Stimulated activated CD8-positive, alpha-beta memory T cell treated with anti-CD3 and anti-CD28 coated beads, Interleukin-4, amount 100 ng/mL, for 1 hour (primary cell): ENCODE measurements at places on chromosomes 4 and X.

GRCh38 chr4:148015058-148015457 lies 283.2 kb downstream of the ARHGAP10 start:
- DNase-seq: no peak

GRCh38 chr4:76726176-76726575 lies 171.8 kb downstream of the SOWAHB start:
- no peak for DNase-seq

DNA sequence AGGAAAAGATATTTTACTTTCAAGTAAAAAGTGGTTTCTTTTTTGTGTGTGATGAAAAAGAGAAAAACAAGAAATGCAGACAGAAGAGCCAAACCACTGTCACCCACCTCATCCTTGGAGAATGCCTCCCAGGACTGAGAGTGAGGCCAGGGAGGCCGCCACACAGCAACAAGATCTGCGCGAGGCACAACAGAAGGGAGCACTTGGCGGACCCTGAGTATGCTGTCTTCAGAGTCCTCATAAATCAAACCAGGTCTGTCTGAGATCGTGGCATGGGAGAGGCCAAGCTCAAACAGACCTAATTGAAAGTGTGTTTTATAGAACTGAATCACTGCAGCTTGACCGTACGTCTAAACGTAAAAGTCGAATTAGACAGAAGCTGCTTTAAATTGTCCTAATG lies 134.3 kb upstream of the VCX2 start:
- no peak for DNase-seq

GRCh38 chr4:27861802-27862201 lies 1001.2 kb downstream of the STIM2 start:
- no peak for DNase-seq

DNA sequence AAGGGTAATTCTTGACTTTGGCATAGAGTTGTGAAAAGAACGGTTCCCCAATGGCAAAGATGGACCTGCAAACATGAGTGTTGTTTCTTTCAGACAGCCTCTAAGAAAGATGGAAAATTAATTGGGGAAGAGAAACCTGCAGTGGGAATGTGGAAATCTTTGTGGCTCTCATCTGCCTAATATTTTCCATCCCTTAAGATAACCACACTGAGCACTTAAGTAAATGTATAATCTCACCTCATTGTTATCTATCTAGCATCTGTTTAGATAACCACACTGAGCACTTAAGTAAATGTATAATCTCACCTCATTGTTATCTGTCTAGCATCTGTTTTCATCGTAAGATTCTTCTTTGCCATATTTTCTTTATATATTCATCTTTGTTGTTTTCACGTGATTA lies 149.3 kb downstream of the NWD2 start:
- DNase-seq: no peak

DNA sequence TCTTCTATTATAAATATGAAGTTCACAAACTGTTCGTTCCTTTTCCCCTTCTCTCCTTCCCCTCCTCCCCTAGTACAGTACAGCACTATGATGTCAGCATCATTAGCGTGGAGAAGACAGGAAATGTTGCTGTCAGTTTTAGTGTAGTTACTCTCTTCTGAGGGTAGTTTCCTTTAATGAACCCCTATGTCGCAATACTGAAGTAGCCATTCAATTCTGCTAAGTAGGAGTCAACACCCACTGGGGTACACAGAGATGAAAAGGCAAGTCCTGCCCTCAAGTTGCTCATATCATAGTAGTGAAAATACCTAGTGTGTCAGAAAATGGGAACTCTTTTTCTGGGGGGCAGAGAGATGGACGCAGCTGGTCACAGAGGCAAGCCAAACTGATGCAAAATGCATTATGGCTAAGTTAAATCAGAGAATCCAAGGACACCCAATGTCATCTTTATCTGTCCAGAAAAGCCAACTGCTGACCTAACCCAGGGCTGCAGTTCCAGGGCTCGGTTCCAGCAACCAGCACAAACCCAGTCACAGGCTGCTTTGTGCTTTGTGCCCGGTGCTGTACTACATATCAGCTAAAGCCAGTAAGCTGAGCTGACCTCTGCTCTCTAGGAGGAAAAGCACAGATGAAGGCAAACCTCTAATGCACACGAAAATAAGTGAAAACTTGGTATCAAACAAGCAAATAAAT lies 31.5 kb downstream of the GRIA3 start:
- DNase-seq: no peak

GRCh38 chrX:150833454-150834056 lies 64.9 kb downstream of the CD99L2 start:
- DNase-seq: no peak

- no peak for DNase-seq
Observed at GRCh38 chr4:104901961-104902605, 244.6 kb upstream of the TET2 start.

GRCh38 chr4:16916719-16917337 lies 18.4 kb upstream of the LDB2 start:
- DNase-seq: peak; percentile 20

GRCh38 chrX:149531599-149531998 lies 9.2 kb upstream of the EOLA1 start:
- DNase-seq: no peak

DNA sequence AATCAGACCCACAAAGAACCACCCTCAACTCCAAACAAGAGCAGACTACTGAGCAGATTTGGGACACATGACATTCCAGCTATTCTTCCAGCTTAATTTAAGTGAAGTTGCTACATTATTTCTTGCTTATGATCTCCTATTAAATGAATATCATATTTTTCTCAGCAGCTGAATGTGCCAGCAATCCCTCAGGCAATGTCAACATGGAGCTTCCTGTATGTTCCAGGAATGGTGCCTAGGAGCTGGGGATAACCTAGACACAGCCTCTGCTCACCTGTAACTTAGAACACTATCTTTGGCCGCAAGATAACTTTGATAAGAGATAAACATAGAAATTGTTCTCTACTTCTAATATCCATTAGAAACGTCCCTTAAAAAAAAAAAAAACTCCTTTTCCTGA lies 274.4 kb upstream of the RASGEF1B start:
- no peak for DNase-seq

GRCh38 chr4:30722359-30723200 lies 2.4 kb downstream of the PCDH7 start:
- DNase-seq: no peak

GRCh38 chr4:162506253-162506652 lies 342.5 kb upstream of the FSTL5 start:
- no peak for DNase-seq

- DNase-seq: no peak
Observed at GRCh38 chr4:121155893-121156292, 8.2 kb downstream of the TNIP3 start.

- no peak for DNase-seq
Observed at GRCh38 chrX:136080766-136081165, 66.6 kb upstream of the FHL1 start.

GRCh38 chr4:7524843-7525242 lies 90.1 kb upstream of the PSAPL1 start:
- DNase-seq: no peak

DNA sequence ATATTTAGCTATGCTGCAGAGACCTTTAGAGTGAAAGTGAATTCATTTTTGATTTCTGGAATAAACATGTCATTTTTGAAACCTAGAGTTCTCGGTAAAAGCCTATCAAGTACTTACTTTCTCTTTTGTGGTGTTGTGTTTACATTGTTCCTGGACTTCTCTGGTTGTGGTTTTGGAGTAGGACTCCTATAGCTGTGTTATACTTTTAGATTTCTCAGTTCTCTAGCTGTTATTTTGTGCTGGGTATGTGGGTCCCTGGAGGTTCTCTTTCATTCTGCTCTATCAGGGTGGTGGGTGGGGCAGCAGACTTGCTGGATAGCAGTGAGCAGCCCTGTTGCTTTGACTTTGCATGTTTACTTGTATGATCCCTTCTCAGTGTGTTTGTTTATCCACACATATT lies 25.6 kb upstream of the MSMO1 start:
- DNase-seq: no peak

DNA sequence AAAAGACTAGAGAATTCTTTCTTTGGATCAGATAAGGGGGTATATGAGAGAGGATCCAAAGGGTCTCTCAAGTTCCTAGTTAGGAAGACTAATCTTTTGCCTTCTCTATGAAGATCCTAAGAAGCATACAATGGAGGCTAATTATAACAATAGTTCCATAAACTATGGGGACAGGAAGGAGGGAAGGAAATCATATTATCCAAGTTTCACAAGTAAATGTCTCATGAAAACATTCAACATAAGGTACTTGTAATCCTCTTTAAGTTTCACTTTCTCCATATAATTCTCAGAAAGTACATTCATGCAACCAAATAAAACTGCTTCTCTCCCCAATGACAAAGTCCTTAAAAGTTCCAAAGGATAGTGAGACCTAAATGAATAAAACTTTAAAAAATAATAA lies 27.1 kb downstream of the STX18 start:
- no peak for DNase-seq

DNA sequence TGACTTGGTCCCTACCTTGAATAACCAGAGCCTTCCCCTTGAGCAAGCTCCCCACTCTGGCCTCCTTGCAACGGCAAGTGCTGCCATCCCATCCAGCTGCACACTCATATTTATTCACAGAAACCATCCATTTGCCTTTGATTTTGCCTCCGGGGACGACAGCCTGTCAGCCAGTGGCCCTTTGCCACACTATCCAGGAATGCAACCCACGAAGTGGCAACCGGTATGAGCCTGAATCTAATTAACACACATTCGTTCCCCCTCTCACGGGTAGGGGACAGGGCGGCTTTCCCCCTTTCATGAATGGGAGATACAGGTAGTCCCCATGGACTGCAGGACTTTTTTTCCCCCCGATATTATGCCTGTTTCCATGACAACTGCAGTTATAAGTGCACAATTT lies 15.5 kb downstream of the CRMP1 start:
- DNase-seq: no peak

DNA sequence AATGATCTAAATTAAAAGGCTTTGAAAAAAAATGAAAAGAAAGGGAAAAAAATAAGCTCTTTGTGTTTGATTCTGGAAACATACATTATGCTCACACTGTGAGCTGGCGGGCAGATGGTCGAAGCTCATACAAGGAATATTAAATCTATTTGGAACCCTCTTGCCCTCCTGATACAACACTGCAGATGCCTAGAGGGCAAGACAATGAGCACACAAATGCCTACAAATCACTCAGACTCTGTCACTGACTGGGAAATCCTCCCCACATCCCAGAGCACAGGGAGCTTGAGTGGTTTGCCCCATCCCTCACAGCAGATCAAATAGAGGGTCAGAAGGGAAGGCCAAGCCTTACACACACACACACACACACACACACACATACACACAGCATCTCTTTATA lies 320.4 kb downstream of the HNRNPD start:
- DNase-seq: no peak

GRCh38 chrX:7841084-7841805 lies 1.7 kb upstream of the VCX start:
- no peak for DNase-seq

GRCh38 chr4:93802045-93802444 lies 26.5 kb upstream of the ATOH1 start:
- DNase-seq: no peak

GRCh38 chr4:173522160-173522950 lies 7.7 kb downstream of the HAND2 start:
- no peak for DNase-seq

DNA sequence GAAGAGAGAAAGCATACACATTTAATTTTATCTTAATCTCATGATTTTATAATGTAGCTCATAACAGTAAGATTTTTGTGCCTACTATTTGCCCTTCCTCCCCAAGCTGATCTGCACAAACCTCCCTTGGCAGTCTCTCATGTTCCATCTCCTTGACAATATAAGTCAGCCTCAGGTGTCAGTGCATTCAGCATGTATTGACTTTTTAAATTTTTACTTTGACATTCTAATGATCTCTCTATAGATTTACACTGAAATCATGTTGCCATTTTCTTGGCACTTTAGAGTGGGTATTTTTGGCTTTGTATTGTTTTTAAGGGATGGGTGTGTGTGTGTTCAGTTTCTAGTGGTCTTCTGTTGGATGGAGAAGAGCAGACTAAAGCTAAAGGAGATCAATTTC lies 505.3 kb upstream of the CPEB2 start:
- no peak for DNase-seq

- DNase-seq: no peak
Observed at GRCh38 chr4:13190093-13190721, 293.9 kb downstream of the RAB28 start.

- DNase-seq: no peak
Observed at GRCh38 chrX:97556359-97556758, 672.7 kb downstream of the RPA4 start.

DNA sequence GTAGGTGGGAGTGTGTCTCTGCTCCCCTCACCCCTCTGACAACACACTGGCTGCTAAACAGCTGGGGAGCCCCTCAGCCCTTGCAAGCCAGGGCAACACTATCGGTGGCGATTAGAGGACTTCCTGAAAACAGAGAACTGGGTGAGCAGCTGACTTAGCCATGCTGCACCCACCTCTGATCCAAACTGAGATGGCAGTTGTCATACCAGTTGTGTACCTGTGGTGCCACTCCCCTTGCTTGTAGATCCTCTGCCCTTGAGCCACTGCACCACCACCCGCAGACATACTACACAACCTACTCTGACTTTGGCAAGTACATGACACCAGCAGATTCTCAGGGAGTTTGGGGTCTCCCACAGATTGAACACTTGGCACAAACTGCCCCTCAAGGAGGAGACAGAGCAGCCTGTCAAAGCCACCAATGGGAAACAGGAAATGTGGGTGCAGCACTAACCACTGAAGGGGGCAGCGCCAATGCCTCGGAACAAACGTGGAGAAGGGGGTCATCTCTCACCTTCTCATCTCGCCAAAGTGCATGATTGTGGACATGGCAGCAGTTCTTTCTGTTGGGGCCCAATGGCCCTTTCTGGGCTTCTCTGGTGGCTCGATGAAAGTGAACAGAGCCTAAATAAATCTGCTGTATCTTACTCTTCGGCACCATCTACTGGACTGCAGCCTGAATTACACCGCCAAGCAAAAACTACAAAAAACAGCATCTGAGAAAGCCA lies 119.8 kb downstream of the NEK1 start:
- no peak for DNase-seq

DNA sequence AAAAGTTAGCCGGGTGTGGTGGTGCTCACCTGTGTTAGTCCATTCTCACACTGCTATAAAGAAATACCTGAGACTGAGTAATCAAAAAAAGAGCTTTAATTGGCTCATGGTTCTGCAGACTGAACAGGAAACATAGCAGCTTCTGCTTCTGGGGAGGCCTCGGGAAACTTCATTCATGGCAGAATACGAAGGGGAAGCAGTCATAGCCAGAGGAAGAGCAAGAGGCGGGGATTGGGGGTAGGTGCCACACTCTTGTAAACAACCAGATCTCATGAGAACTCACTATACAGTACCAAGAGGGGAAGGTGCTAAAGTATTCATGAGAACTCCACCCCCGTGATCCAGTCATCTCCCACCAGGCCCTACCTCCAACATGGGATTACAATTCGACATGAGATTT lies 64.1 kb downstream of the BEND4 start:
- DNase-seq: no peak

- no peak for DNase-seq
Observed at GRCh38 chrX:104430072-104430741, 135.8 kb upstream of the IL1RAPL2 start.

GRCh38 chr4:88792821-88793220 lies 95.2 kb upstream of the NAP1L5 start:
- DNase-seq: no peak
